ENCODE measurements at places on chromosomes 4 and X. TPM values are rescaled to one million over a fixed set of nuclear protein-coding genes. Genes with fewer than 3 reads are reported as not detected.

DNA sequence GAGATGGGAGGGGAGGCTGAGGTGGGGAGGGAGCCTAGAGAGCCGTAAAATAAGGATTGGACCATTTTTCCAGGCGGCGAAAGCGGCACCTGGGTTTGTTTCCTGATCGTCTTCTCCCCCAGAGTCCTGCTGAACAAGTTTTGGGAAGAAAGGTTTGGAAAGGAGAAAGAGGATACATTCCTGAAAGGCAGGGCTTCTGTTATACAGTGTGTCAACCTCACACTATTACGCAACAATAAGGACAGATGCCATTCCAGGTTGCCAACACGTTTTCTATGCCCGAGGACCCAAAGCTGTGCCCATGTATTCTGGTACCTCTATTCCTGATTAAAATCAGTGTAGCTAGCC, 658 bp downstream of the SCOC start:
- DNase-seq = no peak

The FGFBP2 gene
- 2.0 TPM for total RNA-seq

The SPCS3 gene
- 169 TPM for total RNA-seq

- DNase-seq = no peak
Observed at GRCh38 chrX:70168238-70169188, 8.8 kb upstream of the DGAT2L6 start.

- DNase-seq = no peak
Observed at GRCh38 chr4:23874536-23874901, 15.3 kb downstream of the PPARGC1A start.

The GLRA3 gene
- total RNA-seq = not detected

- DNase-seq = no peak
Observed at GRCh38 chr4:153393397-153393796, 48.9 kb downstream of the MND1 start.

DNA sequence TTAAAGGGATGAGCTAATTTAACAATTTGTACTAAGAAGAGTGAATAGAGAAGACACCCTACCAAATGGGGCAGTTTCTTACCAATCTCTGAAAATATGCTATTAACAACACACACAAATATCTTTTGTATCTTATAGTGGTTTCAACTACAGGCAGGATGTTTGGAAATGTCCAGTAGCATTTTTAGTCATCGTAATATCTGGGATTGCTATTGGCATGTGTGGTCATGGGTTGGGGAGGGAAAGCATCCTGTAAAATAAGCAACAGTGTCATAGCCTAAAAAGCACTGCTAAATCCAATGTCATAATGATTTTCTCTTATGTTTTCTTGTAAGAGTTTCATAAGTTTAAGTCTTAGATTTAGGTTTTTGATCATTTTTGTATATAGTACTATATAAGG, 29.3 kb upstream of the ABCG2 start:
- DNase-seq = no peak

DNA sequence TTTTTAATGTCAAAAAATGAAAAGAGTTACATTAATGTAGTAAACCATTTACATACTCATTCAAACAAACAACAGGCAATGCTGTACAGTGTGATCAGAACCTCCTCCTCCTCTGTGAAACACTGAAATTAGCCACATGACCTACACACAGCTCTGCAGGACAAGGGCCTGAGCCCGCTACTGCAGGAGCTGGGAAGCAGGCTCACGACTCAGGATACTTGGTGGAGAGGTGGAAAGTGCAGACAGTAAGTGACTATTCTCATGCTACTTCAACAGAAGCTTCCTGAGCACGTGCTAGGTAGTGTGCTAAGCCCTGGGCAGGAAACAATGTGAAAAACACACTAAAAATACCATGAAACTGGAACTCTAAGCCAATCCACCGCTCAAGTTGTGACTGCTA, 56.8 kb downstream of the TAPT1 start:
- no peak for DNase-seq

DNA sequence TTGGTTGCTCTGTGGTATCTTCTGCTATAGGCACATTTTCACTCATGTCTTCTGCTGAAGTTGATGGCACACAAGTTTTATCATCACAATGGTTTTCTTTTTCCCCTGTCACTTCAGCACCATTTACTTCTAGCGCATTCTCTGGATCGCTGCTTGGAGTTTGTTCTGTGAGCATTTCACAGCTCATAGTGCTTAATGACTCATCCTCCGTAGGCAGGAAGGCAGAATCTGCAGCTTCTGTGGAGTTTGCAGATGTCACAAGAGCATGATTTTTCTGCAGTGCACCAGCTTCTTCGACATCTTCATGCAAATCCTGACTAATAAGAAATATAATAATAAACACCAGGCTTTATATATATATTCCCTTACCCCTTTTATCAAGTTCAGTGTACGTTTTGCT, 83.6 kb downstream of the CHM start:
- no peak for DNase-seq

GRCh38 chr4:87363552-87363951, 27.4 kb downstream of the HSD17B11 start:
- no peak for DNase-seq

DNA sequence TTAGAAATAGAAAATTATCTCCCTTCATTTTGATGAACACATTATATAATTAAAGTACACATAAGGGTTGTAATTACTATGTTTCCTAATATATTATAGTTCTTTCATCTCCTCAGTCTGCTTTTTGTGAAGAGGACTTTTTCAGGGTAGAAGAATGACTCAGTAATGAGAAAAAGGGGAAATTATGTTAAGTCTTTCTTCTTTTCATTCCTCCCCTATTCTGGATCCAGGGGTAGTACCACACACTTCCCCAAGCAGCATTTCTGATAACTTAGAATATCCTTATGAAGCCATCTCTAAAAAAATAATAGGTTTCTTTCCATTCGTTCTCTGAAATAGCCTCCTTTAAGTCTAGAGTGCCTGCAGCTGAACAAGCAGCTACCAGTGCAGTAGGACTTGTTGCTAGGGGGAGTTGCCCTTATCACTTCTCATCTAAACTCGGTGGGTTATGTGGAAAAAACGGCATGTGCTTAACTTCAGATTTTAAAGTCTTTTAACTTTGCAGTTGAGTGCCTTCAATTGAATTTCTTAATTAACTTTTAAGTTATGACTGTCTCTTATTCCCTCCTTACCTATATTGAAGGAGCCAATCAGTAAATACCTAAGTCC, 184.8 kb downstream of the ARHGAP24 start:
- DNase-seq = no peak

GRCh38 chr4:25807102-25807728, 55.6 kb downstream of the SEL1L3 start:
- no peak for DNase-seq

DNA sequence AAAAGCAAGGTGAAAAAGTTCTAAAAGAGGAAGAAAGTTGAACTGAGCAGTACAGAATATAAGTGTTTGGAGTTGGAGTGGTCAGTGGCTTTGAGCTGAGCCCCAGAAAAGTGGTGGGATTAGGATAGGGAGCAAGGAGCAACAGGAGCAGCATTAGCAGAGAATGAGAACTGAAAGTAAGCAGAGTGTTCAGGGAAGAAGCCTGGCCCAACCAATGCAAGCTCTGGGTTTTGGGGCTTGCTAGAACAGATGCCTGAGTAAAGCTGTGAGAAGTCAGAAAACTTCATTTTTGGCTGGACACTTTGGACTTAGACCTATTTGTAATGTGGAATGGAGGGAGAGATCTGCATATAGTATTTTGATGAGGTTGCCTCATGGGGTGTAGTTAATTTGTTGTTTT, 17.8 kb downstream of the JADE1 start:
- no peak for DNase-seq

- no peak for DNase-seq
Observed at GRCh38 chr4:168273838-168274237, 44.7 kb downstream of the DDX60 start.

GRCh38 chrX:153955228-153955732, 10.8 kb upstream of the RENBP start:
- no peak for DNase-seq

The POLN gene
- 5.5 TPM for total RNA-seq

The HAND2 gene
- total RNA-seq = not detected

- no peak for DNase-seq
Observed at GRCh38 chrX:39693298-39693697, 404.5 kb downstream of the BCOR start.

- no peak for DNase-seq
Observed at GRCh38 chr4:137659431-137659830, 127.1 kb upstream of the PCDH18 start.

The DRD5 gene
- total RNA-seq = not detected

- no peak for DNase-seq
Observed at GRCh38 chr4:137614491-137614890, 82.2 kb upstream of the PCDH18 start.

- no peak for DNase-seq
Observed at GRCh38 chrX:88735835-88736234, 11.2 kb upstream of the CPXCR1 start.

DNA sequence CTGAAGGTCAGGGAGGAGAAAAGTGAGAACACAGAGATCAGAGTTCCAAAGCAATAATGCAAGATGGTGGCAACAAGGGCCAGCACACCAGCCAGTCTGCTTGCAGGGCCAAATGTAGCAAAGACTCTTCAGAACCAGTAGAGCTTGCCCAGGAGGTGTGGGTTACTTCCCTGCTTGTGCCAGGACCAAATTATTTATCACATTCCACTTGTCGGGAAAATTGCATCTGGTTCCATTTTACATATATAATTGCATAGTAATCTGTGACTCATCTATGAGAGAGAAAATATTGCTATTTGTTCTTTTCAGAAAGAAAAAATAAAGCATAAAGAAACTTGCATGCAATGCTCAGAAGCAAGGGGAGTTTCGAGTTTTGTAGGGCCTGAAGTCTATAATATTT, 41.4 kb downstream of the MAML3 start:
- DNase-seq = no peak

DNA sequence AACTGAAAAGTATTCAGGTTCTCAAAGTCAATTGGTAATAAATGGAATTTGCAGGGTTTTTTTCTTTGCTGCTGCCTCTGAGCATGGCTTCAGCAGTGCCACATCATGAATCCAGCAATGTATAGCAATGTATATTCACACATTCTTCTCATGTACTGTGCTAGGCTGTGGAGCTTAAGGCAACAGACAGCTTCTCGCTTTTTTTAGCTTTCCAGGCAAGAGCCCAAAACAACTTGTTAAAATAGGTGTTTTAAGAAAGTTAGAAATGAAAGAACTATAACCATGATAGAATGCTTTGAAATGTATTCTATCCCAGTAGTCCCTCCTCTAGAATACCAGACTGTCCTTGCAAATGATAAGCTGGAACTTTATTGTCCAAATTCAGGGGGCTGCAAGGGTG, 30.4 kb downstream of the SMIM43 start:
- no peak for DNase-seq

The OPHN1 gene
- 0.09 TPM for total RNA-seq

DNA sequence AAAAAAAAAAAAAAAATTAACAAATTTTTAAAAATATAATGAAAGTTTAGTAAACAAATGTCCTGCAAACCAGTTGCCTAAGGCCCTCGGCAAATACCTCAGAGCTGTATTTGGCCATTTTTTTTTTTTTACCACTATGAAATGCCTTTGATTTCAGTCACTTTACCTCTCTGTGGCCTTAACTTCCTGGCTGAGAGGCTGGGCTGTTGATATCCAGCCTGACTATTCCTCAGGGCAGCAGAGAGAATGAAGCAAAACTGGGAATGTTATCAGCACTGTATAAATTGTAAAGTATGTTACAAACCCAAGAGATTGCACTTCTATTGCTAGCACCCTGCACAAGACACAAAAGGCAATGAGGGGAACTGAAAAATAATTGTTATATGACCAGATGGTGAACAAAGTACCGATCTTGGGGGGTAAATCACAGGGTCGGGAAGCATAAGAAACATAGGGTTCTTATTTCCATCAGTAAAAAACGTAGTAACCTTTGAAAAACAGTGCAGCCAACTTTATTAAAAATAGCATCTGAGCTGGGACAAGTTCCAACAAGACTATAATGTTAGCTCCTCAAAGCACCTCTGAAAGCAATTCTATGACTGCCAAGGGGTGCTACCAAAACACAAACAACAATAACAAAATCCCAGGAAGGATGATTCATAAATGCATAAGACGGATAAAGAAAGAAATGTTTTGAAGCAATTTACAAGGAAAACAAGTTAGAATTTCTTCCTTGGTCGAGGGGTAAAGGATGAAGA, 18.1 kb downstream of the USP46 start:
- no peak for DNase-seq

GRCh38 chr4:4625488-4625887, 83.6 kb upstream of the STX18 start:
- no peak for DNase-seq

The SH2D1A gene
- total RNA-seq = 61.8 TPM

The PAGE4 gene
- total RNA-seq = not detected

- no peak for DNase-seq
Observed at GRCh38 chr4:101141230-101141629, 206.1 kb downstream of the PPP3CA start.

DNA sequence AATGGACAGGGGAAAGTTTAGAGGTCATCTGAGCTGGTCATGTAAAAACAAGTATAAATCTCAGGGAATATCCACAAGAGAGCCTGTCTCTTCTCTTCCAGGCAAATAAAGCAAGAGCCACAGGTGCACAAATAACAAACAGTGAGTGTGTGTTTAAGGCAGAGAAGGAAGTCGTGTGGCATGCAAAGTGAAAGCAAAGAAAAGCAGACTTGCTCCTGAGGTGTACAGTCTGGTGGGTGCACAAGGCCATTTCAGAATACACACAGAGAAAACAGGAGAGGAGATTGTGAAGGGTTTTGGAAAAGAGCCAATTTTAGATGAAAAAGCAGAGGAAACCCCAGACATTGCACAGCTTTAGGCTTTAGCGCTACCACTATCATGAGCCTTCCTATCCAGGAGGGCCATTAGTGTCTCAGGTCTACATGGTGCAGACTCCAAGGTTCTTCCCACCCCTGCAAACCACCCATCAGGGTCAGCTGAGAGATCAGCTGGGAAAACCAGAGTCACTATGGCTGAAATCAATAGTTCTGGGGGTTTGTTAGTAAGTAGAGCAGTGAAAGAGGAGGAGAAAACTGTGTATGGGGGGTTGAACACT, 355.8 kb downstream of the KLHL4 start:
- no peak for DNase-seq

GRCh38 chr4:21765810-21766407, 182.7 kb downstream of the KCNIP4 start:
- no peak for DNase-seq

GRCh38 chr4:140756319-140757231, at the start of gene TBC1D9:
Gene TBC1D9 (minus strand): TSS chr4:140756385. CDS start chr4:140756045, 340 bp downstream.
- DNase-seq = no peak

DNA sequence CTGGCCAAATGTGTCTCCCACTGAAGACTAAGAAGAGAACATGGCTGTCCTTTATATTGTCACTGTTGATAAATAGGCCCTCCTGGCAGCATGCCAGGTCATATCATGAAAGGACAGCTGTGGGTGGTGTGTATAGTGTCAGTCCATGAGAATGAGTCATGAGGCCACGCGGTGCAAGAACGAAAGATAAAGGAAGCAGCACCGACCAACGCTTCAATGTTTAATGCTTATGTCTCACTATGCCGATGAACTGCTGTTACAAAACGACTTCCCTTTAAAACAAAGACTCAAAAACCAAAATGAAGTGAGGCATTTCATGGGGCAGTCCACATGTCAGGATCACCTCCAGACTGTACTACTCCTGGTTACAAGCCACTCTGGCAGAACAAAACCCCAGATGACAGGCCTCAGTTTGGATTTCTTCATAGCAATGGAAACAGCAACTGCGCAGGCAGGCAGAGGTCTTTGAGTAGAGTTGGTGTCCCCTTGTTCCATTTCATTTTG, 5.2 kb upstream of the TCEANC start:
- DNase-seq = peak; percentile 83

GRCh38 chrX:150683536-150684146, 9.6 kb upstream of the MTMR1 start:
- DNase-seq = no peak

The AKAP4 gene
- total RNA-seq = not detected
